Astrocyte of the cerebellum (primary cell): ENCODE measurements at places on chromosomes 7 and 10.

DNA sequence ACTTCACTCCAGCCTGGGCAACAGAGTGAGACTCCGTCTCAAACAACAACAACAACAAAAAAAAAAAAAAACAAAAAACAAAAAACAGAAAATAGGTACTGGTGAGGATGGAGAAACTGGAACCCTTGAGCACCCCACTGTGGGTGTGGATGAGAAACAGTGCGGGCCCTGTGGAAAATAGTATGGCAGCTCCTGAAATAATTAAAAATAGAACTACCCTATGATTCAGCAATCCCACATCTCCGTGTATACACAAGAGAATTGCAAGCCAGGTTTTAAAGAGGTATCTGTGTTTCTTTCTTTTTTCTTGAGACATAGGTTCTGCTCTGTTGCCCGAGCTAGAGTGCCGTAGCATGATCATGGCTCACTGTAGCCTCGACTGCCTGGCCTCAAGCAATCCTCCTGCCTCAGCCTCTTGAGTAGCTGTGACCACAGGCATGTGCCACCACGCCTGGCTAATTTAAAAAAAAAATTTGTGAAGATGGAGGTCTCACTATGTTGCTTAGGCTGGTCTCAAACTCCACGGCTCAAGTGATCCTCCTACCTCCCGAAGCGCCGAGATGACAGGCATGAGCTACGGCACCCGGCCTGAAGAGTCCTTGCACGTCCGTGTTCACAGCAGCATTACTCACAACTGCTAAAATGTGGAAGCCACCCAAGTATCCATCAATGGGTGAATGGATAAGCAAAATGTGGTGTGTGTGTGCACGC lies 39.5 kb downstream of the EBF3 start:
- DNase-seq = no peak

DNA sequence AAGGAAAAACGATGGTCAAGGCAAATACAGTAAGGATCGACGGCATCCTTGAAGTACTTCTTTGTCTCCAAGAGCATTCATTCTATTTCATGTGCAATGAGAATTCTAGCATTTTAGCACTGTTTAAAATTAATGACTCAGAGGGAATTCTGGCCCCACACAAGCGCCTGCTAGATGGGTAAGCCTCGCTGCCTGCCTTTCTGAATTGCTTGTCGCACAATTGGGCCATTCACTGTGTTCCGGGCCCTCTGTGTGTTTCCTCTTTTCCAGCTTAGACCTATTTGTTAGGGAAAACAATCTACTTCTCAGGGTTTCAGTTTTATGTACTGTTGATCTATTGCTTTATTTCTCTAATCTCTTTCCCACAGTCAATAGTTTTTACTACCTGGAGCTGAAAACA lies 204.7 kb upstream of the ZNF32 start:
- no peak for DNase-seq

- DNase-seq = no peak
These were observed 82.3 kb downstream of the NXPH1 start for GRCh38 chr7:8515640-8516185.

- DNase-seq = no peak
These were observed 457.6 kb upstream of the LRRN3 start for GRCh38 chr7:110633313-110633712.

GRCh38 chr7:158710651-158711102 lies 6.1 kb upstream of the NCAPG2 start:
- peak; percentile 56 for DNase-seq

GRCh38 chr10:121734589-121735045 lies 136.4 kb upstream of the FGFR2 start:
- no peak for DNase-seq

DNA sequence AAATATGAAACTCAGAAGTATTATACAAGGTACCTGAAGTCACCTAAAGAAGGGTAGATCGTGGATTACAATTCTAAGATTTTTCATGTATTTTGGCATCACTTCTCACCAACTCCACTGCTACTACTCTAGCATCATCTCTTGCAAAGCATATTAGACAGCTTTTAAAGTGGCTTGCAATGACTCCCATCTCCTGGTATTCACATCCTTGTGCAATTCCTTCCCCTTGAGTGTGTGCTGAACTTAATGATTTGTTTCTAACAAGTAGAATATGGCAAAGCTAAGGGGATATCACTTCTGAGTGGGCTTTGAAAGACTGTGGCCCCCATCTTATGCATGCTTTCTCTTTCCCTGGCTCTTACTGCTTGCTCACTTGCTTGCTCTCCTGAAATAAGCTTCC lies 280.2 kb downstream of the SNX13 start:
- no peak for DNase-seq

DNA sequence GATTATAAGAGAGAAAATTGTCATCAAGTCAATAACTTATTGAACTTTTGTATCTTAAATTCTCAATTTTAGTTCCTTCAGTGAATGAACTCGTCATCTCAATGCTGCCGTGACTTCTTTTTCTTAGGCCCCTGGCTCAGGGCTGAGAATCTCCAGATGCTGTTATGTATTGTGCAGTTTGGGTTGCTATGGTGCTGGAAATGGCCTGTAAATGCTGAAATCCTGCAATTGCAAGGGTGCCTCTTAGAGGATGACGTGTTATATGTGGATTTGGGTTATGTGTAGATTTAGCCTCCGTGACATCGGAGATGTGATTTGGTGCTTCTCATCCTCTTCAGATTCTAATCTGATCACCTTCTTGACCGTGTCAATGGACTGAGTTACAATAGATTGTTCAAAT lies 55.7 kb upstream of the ZRANB1 start:
- DNase-seq = no peak

GRCh38 chr10:58137813-58138212 lies 129.9 kb downstream of the IPMK start:
- DNase-seq = no peak

DNA sequence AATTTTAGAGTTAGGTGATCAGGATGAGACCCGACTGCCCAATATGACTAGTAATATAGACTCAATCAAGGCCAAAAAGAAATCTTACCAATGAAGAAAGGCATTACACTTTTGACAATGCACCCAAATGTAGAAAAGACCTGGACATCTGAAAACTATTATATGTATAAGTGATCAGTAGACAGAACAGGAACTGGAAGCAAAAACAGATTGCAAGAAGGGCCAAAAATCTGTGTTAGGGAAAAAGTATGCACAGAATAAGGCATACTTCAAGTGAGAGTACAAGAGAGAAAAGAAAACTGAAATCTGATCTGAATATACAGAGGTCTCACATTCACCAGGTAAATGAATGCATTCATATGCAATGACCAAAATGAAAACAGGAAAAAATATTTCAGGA lies 107.0 kb downstream of the GNAI1 start:
- no peak for DNase-seq

- DNase-seq = no peak
These were observed 7.8 kb downstream of the SFTPD start for GRCh38 chr10:79941146-79941545.

DNA sequence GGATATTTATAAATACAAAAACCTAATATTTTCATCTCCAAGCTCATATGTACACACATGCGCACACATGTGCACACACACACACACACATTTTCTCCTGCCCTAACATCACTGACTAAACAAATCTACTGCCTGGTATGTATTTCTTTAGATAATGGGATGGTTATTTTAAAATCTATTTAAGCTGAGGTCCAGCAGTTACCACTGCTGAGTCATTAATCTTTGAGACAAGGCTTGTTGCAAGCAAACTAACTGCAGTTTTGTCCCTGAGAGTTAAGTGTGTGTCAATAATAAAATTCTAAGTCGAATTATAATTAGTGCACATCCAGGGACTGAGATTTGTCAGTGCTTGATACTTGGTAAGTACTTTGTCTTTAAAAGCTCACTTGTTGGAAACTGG lies 135.1 kb downstream of the VPS50 start:
- no peak for DNase-seq

DNA sequence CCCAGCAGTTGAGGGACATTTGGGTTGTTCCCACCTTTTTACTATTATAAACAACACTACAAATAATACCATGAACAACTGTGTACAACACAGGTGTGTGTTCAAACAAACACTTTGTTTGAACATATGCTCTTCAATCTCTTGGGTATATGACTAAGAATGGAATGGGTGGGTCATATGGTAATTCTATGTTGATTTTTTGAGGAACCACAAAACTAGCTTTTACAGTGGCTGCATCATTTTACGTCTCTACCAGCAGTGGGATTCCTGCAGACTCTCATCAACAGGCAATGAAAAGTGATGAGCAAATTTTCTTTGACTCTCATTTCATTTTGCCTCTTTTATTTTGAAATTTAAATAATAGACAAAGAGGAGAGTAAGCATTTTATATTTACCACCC lies 116.9 kb upstream of the KLF14 start:
- no peak for DNase-seq

DNA sequence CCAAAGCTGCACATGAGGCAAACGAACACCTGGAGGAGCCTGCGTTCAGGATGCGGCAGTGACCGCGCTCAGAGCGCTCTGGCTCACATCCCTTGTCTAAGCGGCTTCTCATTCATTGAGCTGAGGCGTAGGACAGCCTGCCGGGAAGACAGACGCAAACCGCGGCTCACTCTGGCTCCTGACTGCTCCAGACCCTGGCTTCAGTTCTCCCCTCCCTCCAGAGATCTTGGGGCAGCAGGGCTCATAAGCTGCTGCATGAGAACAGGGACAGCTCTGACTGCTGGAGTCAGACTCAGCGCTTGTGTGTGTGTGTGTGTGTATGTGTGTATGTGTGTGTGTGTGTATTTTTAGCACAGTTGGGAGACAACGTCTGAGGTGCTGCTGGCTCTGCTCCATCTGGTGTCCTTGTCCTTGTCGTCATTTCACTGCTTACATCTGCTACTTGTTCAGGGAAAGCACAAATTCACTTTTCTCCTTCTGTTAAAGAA lies 15.8 kb upstream of the LYZL2 start:
- peak; percentile 6 for DNase-seq

DNA sequence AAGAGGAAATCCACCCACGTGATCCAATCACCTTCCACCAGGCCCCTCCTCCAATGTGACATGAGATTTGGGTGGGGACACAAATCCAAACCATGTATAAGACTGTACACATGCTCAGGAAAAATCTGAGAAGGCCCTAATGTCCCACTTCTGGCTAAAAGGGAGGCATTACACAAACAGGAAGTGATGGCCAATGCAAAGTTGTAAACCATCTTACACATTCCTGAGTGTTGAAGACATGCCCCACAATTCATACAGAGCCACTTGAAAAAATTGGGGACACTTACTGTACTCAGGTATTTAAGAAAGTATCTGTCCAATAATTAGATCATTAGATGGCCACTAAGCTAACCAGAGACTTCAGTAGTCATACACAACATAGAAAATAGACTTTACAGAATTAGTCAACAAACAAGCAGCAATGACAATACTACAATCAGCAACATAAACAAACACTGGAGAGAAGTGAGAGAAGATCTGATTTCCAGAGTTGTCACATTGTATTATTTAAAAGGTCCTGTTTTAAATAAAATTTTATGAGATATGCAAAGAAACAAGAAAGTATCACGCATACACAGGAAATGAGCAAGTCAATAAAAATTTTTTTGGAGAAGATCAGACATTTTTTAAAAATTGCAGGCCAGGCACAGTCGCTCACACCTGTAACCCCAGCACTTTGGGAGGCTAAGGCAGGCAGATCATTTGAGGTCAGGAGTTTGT lies 143.3 kb downstream of the DGKI start:
- no peak for DNase-seq

- DNase-seq = no peak
These were observed 30.2 kb upstream of the C10orf53 start for GRCh38 chr10:49649294-49649693.

GRCh38 chr7:45923290-45923689 lies 2.2 kb upstream of the IGFBP3 start:
- peak; percentile 59 for DNase-seq

DNA sequence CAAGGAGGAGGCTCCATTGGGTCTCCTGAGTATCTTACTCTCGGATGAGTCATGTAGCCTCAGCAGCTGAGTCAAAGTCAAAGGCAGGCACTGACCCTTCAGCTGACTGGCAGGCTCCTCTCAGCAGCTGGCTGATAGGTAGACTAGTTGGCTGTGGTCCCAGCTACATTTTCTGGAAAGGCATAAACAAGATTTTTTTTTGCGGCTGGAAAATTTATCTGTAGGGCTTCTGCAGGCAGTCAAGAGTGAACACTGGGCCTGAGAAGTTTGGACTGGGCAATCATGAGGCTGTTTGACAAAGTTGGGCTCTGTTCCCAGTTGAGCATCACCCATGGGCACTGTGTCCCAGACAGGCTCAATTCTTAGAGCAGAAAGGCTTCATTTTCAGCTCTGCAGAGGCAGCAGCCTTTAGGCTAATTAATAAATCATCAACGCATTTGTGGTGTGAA lies 796.2 kb downstream of the CCSER2 start:
- no peak for DNase-seq

- DNase-seq = no peak
These were observed 9.1 kb downstream of the CHRM2 start for GRCh38 chr7:136877509-136877908.

DNA sequence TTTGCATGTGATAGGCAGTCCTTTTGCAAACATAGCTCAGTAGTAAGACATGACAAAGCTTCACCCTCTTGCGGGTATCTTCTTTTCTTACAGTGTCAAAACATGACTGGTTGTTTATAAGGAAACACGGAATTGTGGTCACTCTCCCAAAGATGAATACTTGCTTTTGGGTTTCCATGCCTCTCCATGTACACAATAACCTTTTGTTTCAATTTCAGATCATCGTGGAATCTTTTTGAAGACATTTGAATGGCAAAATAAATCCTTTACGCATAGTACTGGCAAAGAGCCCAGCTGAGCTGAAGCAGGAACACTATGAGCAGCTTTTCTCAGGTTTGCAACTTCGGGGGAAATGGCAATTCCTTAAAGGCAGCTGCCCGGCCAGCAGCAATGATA lies 156.8 kb upstream of the FRMD4A start:
- DNase-seq = no peak

- DNase-seq = peak; percentile 54
These were observed 32.5 kb upstream of the DOCK1 start for GRCh38 chr10:126872768-126873167.

DNA sequence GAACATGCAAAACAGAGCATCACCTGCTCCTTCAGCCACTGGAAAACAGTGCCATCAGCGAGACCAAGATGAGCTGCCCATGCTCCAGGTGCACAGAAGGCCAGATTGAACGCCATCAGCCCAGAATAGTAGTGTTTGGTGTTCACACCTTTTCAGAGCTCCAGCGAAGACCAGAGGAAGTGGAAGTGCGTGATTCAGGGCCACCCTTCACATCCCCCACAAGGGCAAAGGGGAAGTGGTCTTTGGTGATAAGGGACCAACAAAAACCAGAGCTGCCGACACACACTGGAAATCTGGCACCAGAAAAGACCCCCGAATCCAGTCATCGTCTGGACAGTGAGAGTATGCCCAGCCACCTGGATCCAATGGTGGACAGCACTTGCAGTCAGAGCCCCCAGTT lies 29.5 kb upstream of the TMEM72 start:
- DNase-seq = no peak
